ENCODE measurements at places on chromosomes 11 and 22. TPM values are rescaled to one million over a fixed set of nuclear protein-coding genes. Genes with fewer than 3 reads are reported as not detected.

Gene PLAAT3
- polyA plus RNA-seq, result 39.5 TPM

Gene KCNE3
- not detected for polyA plus RNA-seq

DNA sequence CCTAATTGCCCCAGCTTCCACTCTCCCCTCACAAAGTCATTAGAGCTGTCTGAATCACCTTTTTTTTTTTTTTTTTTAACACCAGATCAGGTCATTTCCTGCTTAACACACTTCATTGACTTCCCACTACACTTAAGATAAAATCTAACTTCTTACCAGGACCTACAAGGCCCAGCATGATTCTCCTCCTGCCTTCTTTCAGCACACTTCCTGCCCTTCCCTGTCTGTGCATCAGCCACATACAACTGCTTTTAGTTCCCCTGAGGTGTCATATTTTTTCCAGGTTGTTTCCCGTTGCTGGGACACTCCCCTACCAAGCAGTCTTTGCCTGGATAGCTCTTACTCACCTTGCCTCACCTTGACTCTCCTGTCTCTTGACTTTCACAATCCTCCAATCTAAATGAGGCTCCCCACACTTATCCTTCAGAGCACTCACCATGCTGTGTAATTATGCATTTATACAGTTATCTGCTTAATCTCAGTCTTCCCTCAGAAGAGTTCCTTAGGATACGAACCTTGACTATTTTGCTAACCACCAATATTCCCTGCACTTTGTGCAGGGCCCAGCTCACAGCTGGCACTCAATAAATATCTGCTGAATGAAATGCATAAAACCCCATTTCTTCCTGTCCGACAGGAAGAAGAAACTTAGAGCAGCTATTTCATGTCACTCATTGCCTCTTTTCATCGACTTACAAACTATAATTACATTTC, 96.6 kb upstream of the AKIP1 start:
- no peak for DNase-seq

Gene CCDC90B
- polyA plus RNA-seq, result 58.9 TPM

GRCh38 chr11:106464728-106465127, 387.3 kb downstream of the AASDHPPT start:
- DNase-seq, result no peak

DNA sequence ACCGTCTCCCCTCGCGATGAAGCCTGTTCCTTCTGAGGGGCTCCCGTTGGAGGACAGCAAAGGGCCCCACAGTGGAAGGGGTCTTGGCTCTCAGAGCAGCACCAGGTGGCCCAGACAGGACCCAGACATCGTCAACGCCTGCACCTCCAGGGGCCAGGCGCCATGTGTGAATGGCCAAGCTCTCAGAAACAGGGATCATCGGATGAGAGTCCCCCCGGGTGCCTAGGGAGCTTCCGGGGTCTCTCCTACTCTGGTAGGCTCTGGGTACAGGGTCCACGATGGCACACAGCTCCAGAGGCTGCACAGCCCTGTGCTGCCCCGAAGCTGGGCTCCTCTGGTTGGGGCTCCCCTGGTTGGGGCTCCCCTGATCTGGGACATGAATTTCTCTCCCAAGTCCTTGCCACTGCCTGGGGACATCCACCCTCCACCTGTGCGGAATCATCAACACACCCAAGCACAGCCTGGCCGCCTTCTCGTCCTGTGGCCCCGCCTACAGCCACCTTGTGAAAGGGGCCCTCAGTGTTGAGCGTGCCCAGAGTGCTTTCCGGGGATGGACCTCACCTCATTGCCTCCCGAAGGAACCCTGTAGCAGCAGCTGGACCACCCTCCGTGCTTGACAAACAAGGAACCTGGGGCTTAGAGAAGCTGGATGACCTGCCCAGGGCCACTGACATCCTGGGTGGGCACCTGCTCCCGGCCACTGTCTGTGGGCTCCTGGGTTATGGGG, 929.0 kb downstream of the BRD1 start:
- no peak for DNase-seq

GRCh38 chr11:110199184-110199981, 97.0 kb downstream of the RDX start:
- no peak for DNase-seq

DNA sequence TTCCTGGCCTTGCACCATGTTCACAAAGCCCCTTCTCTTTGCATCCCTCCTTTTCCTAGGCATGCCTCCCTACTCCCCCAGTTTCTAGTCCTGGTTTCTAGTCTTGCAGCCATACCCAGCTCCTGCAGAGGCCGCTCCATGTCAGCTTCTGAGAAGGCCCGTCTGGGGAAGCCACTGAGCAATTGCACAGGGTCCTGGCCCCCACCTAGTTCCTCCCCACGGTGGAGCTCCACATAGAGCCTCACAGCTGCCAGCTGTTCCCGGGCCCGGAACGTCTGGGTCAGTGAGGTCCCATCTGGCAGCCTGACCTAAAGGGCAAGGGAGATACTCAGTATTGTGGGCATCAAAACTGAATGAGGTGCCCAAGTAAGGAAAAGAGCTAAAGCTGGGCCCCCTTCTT, 2.2 kb downstream of the UBXN1 start:
- DNase-seq, result no peak

Gene CRYAB
- not detected for polyA plus RNA-seq

DNA sequence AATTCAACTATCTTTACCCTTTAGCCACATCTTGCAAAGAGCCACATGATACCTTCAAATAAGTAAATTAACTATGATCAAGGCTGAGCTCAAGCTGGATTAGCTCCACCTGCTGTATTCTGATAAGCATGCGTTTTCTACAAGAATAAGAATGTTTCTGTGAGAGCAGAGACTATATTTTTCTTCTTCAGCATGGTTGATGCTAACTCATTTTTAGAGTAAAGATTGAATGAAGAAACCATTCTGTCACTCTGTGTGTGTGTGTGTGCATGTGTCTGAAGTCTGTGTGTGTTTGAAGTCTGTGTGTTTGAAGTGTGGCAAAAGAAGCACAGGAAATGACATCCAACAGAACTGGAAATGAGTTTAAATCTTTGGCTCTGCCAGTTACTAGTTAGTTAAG, 12.0 kb upstream of the LAYN start:
- no peak for DNase-seq

- DNase-seq, result no peak
Observed at GRCh38 chr11:3134651-3135480, 30.2 kb downstream of the OSBPL5 start.

Gene OR6X1
- polyA plus RNA-seq, result not detected

Gene SLC25A18
- polyA plus RNA-seq, result not detected

- DNase-seq, result no peak
Observed at GRCh38 chr11:118015385-118015841, 29.2 kb downstream of the IL10RA start.

GRCh38 chr11:112241486-112241885, 15.3 kb downstream of the PTS start:
- DNase-seq, result no peak

Gene MS4A3
- 0.60 TPM for polyA plus RNA-seq

Gene SMIM35
- 2.4 TPM for polyA plus RNA-seq

GRCh38 chr11:11841116-11841722, 553 bp upstream of the USP47 start:
- no peak for DNase-seq

- no peak for DNase-seq
Observed at GRCh38 chr11:93618371-93618770, 43.1 kb upstream of the CEP295 start.

Gene RBMXL2
- polyA plus RNA-seq, result not detected

- DNase-seq, result peak; percentile 67
Observed at GRCh38 chr22:41822317-41823057, 10.4 kb upstream of the SREBF2 start.

DNA sequence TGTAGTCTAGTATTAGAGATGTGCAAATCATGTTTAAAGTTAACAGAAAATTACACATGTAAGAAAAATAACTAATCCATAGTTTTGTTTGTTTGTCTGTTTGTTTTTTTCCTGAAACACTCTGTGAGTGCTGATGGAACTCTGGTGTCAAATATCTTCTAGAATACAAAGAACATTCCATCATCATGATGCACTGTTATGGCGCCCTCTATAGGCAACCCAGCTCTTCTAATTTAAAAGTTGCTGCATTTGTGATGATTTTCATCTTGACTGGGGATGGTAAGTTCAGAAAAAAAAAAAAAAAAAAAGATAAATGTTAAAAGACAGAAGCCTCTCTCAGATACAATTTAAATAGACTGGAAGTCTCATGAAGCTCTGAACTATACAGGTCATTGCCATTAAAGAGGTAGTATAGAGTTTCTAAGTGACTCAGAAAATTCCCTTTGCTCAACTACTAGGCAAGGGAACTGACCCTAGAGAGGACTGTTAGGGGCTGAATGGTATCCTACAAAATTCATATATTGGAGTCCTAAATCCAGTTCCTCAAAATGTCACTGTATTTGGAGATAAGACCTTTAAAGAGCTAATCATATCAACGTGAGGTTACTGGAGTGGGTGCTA, 597.2 kb upstream of the ANO3 start:
- DNase-seq, result no peak

Gene CDKN1C
- polyA plus RNA-seq, result 0.49 TPM

Gene IL18
- not detected for polyA plus RNA-seq

GRCh38 chr11:74953451-74953850, 4.4 kb downstream of the SPCS2 start:
- DNase-seq, result no peak

DNA sequence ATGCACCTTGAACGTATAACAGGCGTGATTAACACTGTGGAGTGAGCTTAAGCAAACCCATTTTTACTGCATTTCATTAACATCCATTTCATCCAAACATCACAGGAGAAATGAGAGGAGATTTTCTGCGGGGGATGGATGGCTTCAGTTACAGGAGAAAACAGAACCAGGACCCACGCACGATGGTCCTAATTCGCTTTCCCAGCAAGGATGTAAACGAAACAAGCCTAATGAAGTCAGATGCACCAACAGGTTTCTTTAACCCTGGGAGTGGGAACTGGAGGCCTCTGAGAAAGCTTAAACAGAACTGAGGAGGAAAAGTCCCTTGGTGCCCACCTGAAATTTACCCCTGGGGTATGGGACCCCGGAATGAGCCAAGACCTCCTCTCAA, 2.7 kb downstream of the CADM1 start:
- no peak for DNase-seq

Gene VWCE
- not detected for polyA plus RNA-seq

DNA sequence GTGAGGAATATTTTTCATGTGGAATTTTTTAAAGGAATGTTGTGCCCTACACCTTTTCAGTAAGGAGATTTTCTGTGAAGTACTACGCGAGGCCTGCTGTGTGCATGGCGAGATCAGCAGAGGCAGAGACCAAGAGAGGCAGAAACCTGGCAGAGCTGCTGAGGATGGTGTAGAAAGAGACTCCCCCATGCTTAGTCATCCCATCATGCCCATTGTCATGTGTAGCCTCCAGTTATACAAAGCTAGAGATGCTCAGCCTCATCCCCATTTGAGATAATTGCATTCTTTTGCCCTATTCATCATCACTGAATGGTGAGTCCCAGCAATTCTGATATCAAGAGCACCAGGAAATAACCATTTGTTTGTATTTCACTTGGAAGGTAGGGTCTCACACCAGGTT, 3.0 kb upstream of the MS4A7 start:
- no peak for DNase-seq

DNA sequence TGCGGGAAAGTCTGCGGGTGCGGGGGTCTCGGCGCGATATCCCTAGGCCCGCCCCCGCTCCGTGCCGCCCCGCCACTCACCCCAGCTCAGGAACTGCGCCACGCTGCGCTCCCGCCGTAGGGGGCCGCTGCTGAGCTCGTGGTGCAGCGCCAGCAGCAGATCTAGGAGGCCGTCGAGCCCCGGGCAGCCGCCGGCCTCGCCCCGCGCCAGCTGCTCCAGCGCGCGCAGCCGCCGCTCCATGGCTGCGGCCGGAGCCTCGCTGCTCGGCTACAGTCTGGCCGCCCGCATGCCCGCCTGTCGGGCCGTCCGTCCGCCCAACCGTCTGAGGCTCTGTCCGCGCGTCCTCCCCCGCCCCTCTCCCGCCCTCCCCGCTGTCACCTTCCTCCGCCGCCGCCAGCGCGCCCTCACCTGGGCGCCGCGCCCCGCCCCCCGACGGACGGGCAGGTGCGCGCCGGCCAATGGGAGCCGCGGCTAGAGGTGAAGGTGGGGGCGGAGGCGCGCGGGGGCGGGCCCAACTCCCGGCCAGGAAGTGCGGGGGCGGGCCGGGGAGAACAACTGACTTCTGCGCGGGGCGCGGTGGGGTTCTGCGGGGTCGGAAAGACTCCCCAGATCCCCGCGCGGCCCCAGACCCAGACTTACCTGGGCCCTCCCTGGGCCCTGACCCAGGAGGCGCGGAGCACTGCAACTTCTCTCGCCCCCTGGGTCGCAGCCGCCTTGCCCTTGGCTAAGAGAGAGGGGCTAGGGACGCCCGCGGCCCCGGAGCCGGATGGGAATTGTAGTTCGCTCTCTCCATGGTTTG, at the start of gene CDC42BPG:
Gene CDC42BPG (minus strand): TSS at position 324 of the 799 bp plus-strand sequence. CDS start 84 bp downstream, at position 240.
- peak; percentile 74 for DNase-seq

DNA sequence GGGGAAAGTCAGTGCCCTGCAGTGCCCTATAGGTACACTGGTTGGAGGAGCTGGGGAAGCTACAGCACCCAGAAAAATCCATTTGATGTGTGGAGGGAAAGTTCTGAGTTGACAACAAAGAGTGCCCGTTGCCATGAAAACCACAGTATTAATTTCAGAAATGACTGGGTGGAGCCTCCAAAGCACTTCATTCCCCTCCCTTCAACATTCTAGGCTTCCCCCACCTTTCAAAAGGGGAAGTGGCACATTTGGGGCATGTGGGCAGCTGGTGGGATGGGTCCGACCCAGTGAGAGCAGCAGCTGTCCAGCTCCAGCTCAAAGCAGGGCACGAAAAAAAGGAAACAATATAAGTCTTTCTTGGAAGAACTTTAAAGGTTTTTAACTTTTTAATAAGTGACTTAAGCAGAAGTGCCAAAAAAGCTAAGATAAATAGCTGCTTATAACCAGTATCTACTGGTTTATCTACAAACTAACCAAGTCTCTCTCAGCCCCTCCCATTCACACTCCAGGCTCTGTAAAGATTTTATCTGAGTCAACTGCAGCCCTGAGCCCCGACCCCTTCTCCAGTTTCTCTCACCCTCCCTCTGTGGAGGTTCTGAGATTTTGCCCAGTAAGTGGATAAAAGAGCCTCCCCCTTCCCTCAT, 9.0 kb upstream of the AHNAK start:
- peak; percentile 84 for DNase-seq

Gene SLC6A5
- not detected for polyA plus RNA-seq

Gene PITPNB
- polyA plus RNA-seq, result 64.3 TPM

Gene RAG1
- polyA plus RNA-seq, result 0.35 TPM

Gene TEX12
- polyA plus RNA-seq, result not detected

GRCh38 chr11:47977623-47978022, 2.7 kb upstream of the PTPRJ start:
- no peak for DNase-seq

Data from CD8-positive, alpha-beta memory T cell (primary cell).